Neural crest cell (in vitro differentiated cells): ENCODE measurements at places on chromosomes 3 and 15. TPM values are rescaled to one million over a fixed set of nuclear protein-coding genes. Genes with fewer than 3 reads are reported as not detected.

MRPS22 gene
- 45.3 and 46.0 TPM in 2 replicates for total RNA-seq

BTBD1 gene
- total RNA-seq: 37.8 and 43.1 TPM in 2 replicates

VILL gene
- 4.9 and 6.2 TPM in 2 replicates for total RNA-seq

MGLL gene
- total RNA-seq: 11.3 and 13.3 TPM in 2 replicates

C2CD4A gene
- not detected in 2 replicates for total RNA-seq

KCNMB2 gene
- total RNA-seq: 0.32 and 0.84 TPM in 2 replicates

GRCh38 chr3:174255454-174255853 lies 603.7 kb upstream of the NAALADL2 start:
- H3K4me3 ChIP-seq: no peak overlapping the region
- no peaks in the 10 kb centered on the region for H3K27me3 ChIP-seq
- DNase-seq: no peak
- no peak overlapping the region for H3K27ac ChIP-seq

DNA sequence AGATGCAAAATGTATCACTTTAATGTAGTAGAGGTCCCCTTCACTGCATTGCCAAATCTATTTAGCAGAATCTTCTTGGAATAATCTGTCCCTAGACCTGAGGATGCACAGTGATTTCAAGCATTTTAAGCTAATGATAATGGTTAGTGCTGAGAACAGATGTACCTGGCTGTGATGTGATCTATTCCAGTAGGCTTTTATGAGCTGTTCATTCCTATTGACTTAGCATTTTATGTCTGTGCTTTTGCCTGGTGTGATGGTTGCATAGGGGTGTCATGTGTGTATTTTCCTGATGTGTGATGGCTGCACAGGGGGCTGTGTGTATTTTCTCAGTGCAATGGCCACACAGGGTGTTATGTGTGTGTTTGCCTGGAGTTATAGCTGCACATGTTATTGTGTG lies 272.9 kb downstream of the TIGIT start:
- DNase-seq: no peak
- no peak overlapping the region for H3K4me3 ChIP-seq
- H3K27me3 ChIP-seq: no peaks in the 10 kb centered on the region
- H3K27ac ChIP-seq: no peak overlapping the region
- no peaks in the 10 kb centered on the region for H3K36me3 ChIP-seq

DNA sequence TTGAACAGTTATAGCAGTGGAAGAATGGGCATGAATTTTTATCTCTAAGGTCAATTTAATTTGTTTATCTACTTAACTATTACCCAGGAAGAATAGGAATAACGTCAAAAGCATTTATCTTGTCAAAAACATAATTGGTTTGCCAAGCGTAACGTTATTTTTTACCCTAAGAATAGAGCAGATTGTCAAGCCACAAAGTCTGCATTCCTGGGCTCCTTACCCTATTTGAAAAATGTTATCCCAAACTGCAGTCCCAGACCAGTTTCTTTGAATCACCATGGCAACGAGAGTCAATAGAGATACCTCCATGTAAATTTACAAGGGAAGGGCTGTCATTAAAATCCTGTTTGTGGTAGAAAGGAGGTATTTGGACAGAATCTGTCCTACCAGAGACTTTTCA lies 61.1 kb downstream of the CPNE4 start:
- no peaks in the 10 kb centered on the region for H3K27me3 ChIP-seq
- peaks cover 25% of the 10 kb centered on the region for H3K4me1 ChIP-seq
- H3K36me3 ChIP-seq: peaks cover 3% of the 10 kb centered on the region

- no peaks in the 10 kb centered on the region for H3K36me3 ChIP-seq
- no peak overlapping the region for H3K4me3 ChIP-seq
- peak; percentile 38 for DNase-seq
- H3K4me1 ChIP-seq: peaks cover 36% of the 10 kb centered on the region
Measured at GRCh38 chr3:112302881-112303763, 9.1 kb upstream of the SLC9C1 start.

- H3K36me3 ChIP-seq: peaks cover 3% of the 10 kb centered on the region
- H3K27ac ChIP-seq: no peak overlapping the region
- no peaks in the 10 kb centered on the region for H3K27me3 ChIP-seq
- H3K4me1 ChIP-seq: peaks cover 10% of the 10 kb centered on the region
- no peak overlapping the region for H3K4me3 ChIP-seq
Measured at GRCh38 chr3:113051302-113051711, 60.5 kb downstream of the GTPBP8 start.

DNA sequence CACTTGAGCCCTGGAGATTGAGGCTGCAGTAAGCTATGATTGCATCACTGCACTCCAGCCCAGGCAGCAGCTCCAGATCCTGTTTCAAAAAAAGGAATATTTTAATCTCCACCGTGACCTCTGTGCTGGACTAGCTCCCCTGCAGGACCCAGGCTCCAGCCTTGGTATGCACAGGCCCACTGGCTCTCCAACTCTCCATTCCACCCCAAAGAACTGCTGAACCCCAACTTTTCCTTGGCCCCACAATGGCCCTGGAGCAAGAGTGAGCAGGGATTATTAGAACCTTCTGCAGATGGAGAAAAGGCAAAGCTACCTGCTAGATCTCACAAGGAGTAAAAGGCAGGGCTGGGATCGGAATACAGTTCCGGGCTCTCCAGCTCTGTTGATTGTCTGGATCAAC lies 32.8 kb upstream of the SFMBT1 start:
- DNase-seq: no peak
- no peak overlapping the region for H3K4me3 ChIP-seq
- H3K27ac ChIP-seq: no peak overlapping the region
- H3K36me3 ChIP-seq: no peaks in the 10 kb centered on the region
- H3K27me3 ChIP-seq: no peaks in the 10 kb centered on the region

- H3K27me3 ChIP-seq: no peaks in the 10 kb centered on the region
- H3K4me1 ChIP-seq: peaks cover 7% of the 10 kb centered on the region
- H3K27ac ChIP-seq: no peak overlapping the region
- H3K4me3 ChIP-seq: no peak overlapping the region
Measured at GRCh38 chr15:49270541-49271421, 100.7 kb downstream of the GALK2 start.

DNA sequence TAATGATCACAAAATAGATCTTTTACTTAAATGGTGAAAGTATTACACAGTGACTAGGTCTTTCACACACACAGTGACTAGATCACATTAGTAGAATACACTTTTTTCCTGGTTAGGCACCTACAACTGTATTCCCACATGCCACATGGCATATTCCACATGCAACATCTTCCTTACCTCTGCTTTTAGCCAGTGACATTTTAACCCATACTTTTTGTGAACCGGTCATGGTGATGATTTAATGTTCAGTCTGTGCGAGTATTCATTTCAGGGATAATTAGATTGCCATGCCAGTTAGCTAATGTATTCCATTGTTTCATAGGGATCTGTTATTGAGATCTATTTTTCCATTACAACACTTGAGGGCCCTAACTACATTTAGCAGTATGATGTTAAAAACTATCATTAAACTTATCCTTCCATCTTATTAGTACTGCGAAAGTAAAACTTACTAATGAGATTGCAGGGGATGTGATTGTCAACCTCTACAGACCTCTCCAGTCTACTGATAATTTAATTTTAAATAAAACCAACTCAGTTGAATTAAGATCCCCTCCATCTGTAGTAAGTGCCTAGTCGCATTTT lies 28.3 kb downstream of the TSEN2 start:
- DNase-seq: no peak
- peaks cover 5% of the 10 kb centered on the region for H3K36me3 ChIP-seq
- no peak overlapping the region for H3K27ac ChIP-seq

- DNase-seq: no peak
- peaks cover 32% of the 10 kb centered on the region for H3K4me1 ChIP-seq
- peak overlapping the region; percentile 98 for H3K4me3 ChIP-seq
- peaks cover 9% of the 10 kb centered on the region for H3K36me3 ChIP-seq
- H3K27ac ChIP-seq: peak overlapping the region; percentile 97
Measured at GRCh38 chr3:32685543-32686185, 676 bp downstream of the CNOT10 start.

GRCh38 chr3:25581823-25582222 lies 82.9 kb downstream of the TOP2B start:
- no peaks in the 10 kb centered on the region for H3K27me3 ChIP-seq
- no peak for DNase-seq
- peak overlapping the region; percentile 7 for H3K4me3 ChIP-seq
- peaks cover 39% of the 10 kb centered on the region for H3K4me1 ChIP-seq
- no peaks in the 10 kb centered on the region for H3K36me3 ChIP-seq

- H3K4me1 ChIP-seq: peaks cover 7% of the 10 kb centered on the region
- peaks cover 3% of the 10 kb centered on the region for H3K36me3 ChIP-seq
- no peak overlapping the region for H3K4me3 ChIP-seq
- no peak overlapping the region for H3K27ac ChIP-seq
- no peak for DNase-seq
Measured at GRCh38 chr3:41424543-41425300, 225.4 kb downstream of the CTNNB1 start.

GRCh38 chr3:169509359-169509758 lies 154.2 kb downstream of the MECOM start:
- H3K36me3 ChIP-seq: no peaks in the 10 kb centered on the region
- peaks cover 29% of the 10 kb centered on the region for H3K4me1 ChIP-seq
- no peak for DNase-seq
- no peak overlapping the region for H3K27ac ChIP-seq
- no peak overlapping the region for H3K4me3 ChIP-seq

DNA sequence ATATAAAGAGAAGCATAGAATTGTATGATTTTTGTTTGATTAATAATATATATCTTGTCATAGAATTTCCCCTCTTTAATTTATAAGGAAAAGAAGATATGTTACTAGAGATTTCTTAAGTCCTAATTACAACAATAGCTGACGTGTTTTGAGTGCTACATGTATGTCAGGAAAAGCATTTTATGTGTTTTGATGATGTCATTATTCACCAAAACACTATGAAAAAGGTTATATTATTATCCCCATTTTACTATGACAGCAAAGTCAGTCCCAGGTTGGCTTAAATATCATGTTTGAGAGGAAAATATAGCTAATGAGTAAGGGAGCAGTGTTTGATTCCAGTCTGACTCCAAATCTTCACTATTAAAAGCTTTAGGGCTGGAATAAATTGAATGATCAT lies 428.4 kb upstream of the GOLIM4 start:
- H3K4me1 ChIP-seq: no peaks in the 10 kb centered on the region
- DNase-seq: no peak
- H3K27ac ChIP-seq: no peak overlapping the region
- no peak overlapping the region for H3K4me3 ChIP-seq

- no peak overlapping the region for H3K4me3 ChIP-seq
- peaks cover 17% of the 10 kb centered on the region for H3K4me1 ChIP-seq
- DNase-seq: no peak
- no peak overlapping the region for H3K27ac ChIP-seq
Measured at GRCh38 chr15:47273864-47274263, 443.4 kb upstream of the SEMA6D start.

- no peak overlapping the region for H3K4me3 ChIP-seq
- H3K4me1 ChIP-seq: no peaks in the 10 kb centered on the region
- no peak overlapping the region for H3K27ac ChIP-seq
- no peaks in the 10 kb centered on the region for H3K36me3 ChIP-seq
- no peak for DNase-seq
Measured at GRCh38 chr3:153714588-153715290, 406.5 kb upstream of the ARHGEF26 start.

GRCh38 chr3:56931836-56932235 lies 128.6 kb upstream of the SPATA12 start:
- no peaks in the 10 kb centered on the region for H3K27me3 ChIP-seq
- peaks cover 5% of the 10 kb centered on the region for H3K4me1 ChIP-seq
- peaks cover 4% of the 10 kb centered on the region for H3K36me3 ChIP-seq
- no peak for DNase-seq
- H3K4me3 ChIP-seq: no peak overlapping the region
- no peak overlapping the region for H3K27ac ChIP-seq
